ENCODE measurements at places on chromosomes 5 and 9.
A peak's percentile ranks its signal among the peaks of the same experiment; 100 is the strongest.

DNA sequence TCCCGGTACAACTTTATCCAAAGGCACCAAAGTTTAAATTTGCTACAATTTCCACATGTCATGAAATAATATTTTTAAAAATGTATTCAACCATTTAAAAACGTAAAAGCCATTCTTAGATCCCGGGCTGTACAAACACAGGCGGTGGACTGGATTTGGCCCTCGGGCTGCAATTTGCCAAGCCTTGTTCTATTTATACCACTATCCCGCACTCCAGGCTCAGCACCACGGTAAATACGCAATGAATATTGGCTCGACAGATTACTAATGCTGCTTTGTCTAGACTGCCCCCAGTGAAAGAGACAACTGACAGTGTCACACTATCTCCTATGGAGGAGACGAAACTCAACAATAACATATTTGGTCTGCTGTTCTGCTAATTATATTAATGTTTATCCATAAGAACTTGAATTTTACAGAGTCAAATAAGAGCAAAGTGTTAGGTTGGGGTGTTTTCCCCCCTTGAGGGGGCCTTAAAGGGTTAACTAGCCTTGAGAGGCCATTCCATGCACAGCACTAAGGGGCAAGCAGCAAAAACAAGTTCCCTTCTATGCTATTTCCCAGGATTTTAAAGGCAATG, 98.1 kb downstream of the MARCHF11 start:
- no peak for DNase-seq

DNA sequence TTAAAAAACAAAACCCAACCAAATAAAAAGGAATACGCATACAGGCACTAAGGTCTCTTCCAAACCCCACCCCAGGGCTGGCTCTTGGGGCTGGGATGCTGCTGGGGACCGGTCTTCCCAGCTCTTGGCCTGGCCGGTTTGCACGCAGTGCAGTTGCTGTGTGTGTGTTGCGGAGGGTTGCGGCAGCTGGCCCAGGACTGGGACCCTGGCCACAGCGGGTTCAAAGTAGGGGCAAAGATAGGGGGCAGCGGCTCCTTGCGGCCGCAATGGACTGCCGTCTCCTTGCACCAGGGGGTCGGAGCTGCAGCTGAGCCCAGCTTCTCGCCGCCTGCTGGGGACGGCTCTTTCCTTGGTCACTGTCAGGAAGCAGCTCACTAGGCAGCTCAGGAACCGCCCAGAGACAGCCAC, 5.0 kb downstream of the DMRT3 start:
- no peak for DNase-seq

GRCh38 chr5:117892360-117892759, 1096.0 kb downstream of the DTWD2 start:
- DNase-seq = no peak

DNA sequence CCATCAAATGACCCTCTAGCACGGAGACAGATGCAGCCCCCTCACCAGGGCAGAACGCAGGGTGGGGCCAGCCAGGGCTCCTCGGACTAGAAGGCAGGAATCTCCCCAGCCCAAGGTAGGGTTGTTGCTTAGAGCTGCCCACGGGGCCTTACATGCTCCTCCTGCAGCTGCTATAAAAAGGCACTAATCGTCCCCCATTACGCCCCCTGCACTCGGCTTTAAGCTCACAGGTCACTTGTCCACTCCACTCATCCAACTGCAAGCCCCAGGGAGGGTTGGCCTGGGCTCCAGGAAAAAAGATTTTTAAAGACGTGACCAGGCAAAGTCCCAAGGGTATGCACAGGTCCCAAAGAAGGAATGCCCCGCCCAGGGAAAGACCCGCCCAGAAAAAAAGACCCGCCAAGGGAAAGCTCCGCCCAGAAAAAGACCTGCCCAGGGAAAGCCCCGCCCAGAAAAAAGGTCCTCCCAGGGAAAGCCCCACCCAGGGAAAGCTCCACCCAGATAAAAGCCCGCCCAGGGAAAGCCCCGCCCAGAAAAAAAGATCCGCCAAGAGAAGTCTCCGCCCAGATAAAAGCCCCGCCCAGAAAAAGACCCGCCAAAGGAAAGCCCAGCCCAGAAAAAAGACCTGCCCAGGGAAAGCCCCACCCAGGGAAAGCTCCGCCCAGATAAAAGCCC, 11.1 kb downstream of the GRIN1 start:
- no peak for DNase-seq

DNA sequence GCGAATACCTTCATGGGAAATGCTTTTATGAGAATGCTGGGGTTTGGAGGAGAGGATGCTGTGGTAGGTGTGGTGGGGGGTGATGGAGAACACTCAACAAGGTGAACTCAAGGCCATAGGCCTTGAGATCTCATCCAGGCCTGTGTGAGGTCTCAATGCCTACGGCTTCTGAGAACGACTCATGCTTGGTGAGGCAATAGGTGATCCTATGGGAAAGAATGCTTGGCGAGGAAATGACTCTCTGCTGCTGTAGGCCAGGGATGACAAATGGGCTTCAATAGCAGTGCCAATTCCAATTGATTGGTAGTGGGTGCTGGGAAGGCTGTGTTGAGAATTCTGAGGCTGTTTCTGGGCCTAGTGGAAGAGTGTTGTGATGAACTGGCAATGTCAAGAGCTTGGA, 280.2 kb upstream of the CLINT1 start:
- DNase-seq = no peak

GRCh38 chr9:107213561-107214028, 69.5 kb upstream of the RAD23B start:
- DNase-seq = no peak

- no peak for DNase-seq
These were observed 134.7 kb downstream of the GAS1 start for GRCh38 chr9:86812616-86813015.

DNA sequence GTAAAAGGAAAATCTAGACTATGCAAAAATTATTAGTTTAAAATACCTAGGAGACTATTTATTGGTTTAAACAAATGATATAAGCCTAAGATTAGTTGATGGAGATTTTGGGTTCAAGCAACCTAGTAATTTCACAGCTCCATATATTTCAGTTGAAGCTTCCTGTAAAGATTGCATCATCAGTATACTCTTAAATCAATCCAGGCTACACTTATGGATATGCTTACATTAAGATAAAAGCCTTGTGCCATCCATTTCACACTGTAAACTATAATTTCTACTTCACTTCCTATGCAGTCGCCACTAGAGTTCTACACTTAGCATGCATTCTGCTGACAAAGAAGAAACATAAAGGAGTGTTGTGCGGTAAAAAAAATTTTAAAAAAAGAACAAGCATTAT, 7.3 kb upstream of the LIX1 start:
- no peak for DNase-seq

DNA sequence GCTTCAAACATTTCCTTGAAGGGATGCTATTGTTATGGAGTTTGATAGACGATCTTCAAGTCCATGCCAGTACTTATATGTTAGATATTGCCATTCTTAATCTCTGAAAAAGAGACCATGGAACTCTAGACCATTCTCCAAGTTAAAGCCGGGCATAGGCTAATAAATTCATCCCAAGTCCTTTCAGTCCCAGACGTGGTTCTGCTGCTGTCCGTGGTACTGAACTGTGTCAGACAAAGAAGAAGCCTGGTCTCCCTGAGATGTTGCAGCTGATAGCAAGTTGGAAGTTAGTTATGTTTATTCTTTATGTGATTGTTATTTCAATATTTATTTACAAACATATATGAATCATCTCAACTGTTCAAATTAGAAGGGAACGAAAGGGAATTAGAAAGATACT, 158.7 kb downstream of the NMUR2 start:
- DNase-seq = no peak

DNA sequence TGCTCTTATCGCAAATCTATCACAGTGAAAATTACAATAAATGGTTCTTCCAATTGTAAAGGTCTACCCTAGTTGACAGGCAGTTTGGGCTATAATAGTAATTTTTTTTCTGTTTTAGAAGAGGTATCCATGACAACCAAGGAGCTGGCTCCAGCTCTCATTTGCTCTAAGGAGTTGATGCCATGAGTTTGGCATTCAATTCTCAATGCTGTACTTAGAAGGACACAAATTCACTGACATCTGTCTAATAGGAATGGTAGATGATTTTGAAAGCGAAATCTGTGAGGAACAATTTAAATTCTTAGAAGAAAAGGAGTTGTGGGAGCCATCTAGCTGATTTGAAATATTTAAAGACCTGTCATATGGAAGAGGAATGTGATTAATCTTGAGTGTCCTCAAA, 203.6 kb upstream of the DAB2 start:
- DNase-seq = no peak

DNA sequence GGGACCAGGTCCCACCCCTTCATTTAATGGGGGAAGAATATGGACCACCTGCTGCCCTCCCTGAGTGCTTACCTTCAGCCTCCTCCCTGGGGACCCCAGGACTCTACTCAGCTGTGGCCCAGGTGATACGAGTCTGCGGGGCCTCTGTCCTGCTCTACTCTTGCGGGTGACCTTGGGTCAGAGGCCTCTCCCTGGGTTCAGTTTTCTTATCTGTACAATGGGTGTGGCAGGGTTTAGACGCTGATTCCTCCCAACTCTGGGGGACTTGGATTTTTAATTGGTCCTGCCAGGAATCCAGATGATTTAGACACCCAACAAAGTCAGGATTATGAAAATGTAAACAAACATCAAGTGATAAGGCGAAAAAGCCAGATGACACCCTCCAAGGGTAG, 25.0 kb downstream of the FAM163B start:
- no peak for DNase-seq

GRCh38 chr9:95307538-95307937, 10.0 kb downstream of the FANCC start:
- DNase-seq = no peak

DNA sequence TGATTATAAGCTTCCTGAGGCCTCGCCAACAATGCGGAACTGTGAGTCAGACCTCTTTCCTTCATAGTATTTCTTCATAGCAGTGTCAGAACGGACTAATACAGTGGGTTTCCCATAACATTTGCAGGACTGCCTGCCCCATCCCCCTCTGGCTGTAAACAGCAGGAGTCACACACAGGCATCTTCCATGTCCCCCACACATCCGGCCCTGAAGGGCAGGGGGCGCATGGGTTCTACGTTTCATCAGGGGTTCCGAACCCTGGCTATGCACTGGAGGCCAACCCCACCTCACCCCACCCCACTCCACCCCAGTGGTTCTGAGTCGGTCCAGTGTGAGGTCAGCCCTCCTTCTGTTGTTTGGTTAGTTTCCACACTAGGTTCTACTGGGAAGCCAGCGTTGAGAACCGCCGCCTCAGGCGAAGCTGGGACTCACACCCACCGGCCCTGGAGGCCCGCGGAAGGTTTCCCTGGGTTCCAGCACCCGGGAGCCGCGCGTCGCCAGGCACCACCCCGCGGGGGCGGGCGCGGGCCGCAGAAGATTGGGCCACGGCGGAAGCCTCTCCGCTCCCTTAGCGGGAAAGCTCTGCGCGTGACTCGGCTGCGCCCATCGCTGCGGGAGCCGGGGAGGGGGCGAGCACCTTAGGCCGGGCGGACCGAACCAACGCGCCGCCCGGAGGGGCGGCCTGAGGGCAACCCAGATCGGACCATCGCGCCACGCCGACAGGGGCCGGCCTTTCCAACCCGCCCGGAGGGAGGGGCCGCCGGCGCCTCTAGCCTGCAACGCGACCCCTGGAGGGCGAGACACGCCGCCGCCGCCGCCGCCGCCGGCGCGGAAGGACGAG, at the start of gene RUSC2:
Gene RUSC2, plus strand, starts transcription at position 799 of the 842 bp plus-strand sequence. CDS start 56,411 bp downstream, outside the sequence.
- peak; percentile 64 for DNase-seq

DNA sequence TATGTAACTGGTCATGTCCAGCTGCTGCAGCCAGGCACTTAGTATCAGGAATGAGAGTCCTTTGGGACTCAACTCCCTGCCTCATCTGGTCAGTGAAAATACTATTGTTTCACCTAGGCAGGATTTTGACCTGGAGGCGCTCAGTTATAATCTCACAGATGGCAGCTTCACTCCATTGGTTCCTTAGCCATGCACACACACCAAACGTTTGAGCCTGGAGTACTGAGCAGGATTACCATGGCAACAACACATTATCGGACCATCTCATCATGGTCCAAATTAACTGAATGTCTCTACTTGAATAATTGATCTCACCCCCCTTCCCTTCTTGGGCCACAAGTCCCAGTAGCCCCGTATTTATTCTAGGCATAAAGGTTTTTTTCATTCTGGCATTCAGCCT, 15.0 kb upstream of the SREK1 start:
- DNase-seq = no peak

- DNase-seq = no peak
These were observed 147.4 kb upstream of the PUM3 start for GRCh38 chr9:2991292-2991691.

DNA sequence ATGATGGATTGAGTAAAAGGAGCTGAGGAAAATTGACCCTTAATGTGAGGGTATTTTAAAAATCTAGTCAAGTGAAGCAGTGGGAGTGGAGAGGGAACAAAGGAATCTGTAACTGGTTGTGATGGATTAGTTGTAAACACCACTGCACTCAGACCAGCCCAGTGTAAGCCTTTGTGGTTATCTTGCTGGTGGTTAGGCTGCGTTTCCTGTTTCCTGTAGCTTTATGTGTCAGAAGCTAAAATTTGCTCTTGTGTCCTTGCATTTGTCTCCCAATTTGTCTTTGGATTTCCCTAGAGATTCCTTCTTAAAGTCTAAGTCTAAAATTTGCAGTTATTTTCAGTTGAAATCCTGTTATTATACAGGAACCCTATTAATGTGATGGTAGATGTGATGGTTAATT, 6.3 kb downstream of the IFNA21 start:
- no peak for DNase-seq

GRCh38 chr5:1315709-1316587, 21.1 kb upstream of the TERT start:
- no peak for DNase-seq

- no peak for DNase-seq
These were observed 14.8 kb downstream of the EEIG1 start for GRCh38 chr9:127965953-127966352.

- DNase-seq = no peak
These were observed 78.0 kb upstream of the SPRY4 start for GRCh38 chr5:142402752-142403318.

DNA sequence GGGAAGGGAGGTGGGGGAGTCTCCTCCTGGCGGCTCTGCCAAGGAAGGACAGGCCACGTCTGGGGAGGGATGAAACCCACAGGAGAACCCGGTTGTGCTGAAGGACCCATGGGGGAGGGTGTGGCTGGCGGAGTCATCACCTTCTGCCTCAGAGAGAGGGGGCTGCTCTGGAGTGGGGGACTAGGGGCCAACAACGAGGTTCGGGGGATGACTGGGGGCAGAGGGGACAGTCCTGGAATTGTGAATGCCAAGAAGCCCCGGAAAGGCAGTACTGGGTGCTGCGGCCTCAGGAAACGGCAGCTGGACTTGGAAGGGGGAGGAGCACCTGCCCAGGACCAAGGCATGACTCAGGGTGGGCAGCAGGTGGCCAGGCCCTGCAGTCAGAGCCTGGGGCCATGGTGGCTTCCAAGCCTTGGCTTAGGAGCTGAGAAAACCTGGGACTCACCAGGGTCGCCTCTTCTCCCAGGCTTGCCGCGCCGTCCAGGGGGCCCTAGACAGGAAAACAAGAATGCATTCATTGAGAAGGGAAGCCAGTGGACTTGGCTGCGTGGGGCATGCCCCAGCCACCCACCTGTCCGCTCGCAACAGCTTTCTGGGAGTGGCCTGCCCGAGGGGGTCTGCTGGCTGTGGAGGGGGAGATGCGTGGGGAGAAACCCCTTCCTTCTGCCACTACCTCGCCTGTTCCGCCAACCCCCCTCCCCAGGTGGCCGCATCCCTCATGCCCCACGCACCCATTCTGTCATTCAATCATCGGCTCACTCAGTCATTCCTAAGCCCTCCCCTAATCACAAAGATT, 74.0 kb upstream of the PHYKPL start:
- no peak for DNase-seq
